ENCODE measurements at places on chromosomes 6 and 20.

GRCh38 chr6:33745548-33745947 is 1.2 kb downstream of the IP6K3 start:
- peak; percentile 51 for DNase-seq

GRCh38 chr6:154388803-154389202 is 32.2 kb upstream of the IPCEF1 start:
- no peak for DNase-seq

- no peak for DNase-seq
Measured at GRCh38 chr6:162679681-162680080, 47.9 kb downstream of the PRKN start.

DNA sequence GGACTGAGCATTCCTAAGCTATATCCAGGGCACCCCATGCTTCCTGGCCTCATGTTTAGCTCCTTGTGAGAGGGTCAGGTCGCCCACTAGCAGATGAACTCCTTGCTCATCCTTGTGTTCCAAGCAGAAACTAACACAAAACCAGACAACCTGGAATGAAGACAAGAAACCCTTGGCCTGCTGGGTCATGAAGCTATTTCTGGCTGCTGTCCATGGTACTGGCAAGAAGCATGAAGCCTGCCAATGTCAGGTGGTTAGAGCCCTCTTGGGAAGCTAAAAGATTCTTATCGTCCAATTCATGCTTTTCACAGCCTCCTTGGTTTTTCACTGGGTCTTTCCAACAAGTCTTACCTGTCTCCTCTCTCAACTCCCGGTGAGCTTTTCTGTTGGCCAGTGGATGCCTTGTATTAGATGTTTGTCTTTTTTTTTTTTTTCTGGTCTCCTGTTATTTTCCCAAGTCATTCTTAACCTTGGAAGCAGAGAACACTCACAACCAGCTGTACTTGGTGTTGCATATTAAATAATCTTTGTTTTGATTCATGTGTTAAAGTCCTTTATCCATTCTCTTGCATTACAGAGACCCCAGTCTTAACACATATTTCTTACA is 180.3 kb downstream of the ANKRD60 start:
- peak; percentile 2 for DNase-seq

GRCh38 chr6:152107973-152108372 is 300.5 kb downstream of the ESR1 start:
- no peak for DNase-seq

- DNase-seq, result no peak
Measured at GRCh38 chr6:70841112-70841511, 115.7 kb downstream of the B3GAT2 start.

- no peak for DNase-seq
Measured at GRCh38 chr20:19231359-19232035, 19.1 kb downstream of the SLC24A3 start.

DNA sequence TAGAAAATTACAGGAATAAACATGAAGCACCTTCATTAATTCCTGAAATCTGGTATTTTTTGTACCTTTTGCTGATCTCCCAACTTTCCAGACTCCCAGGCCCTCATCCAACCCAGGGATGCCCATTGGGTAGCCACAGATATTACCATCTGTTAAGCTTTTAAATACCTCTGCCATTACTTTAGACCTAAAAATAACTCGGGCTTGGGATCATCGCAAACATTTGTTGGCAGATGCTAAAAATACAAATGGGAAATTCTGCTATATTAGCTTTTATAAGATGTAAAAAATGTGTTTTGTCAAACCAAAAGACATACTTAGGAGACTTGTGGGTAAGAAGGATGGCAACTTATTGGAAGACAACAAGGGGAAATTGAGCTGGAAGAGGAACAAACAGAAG is 376.1 kb downstream of the CENPW start:
- DNase-seq, result peak; percentile 26

- no peak for DNase-seq
Measured at GRCh38 chr6:131048933-131049515, 14.0 kb downstream of the EPB41L2 start.

- no peak for DNase-seq
Measured at GRCh38 chr6:20271818-20272217, 59.5 kb upstream of the MBOAT1 start.

GRCh38 chr6:142879527-142879926 is 65.4 kb downstream of the HIVEP2 start:
- DNase-seq, result no peak

GRCh38 chr6:25354078-25354932 is 75.1 kb downstream of the CARMIL1 start:
- DNase-seq, result peak; percentile 39

- no peak for DNase-seq
Measured at GRCh38 chr6:92887871-92888270, 531.5 kb downstream of the EPHA7 start.

DNA sequence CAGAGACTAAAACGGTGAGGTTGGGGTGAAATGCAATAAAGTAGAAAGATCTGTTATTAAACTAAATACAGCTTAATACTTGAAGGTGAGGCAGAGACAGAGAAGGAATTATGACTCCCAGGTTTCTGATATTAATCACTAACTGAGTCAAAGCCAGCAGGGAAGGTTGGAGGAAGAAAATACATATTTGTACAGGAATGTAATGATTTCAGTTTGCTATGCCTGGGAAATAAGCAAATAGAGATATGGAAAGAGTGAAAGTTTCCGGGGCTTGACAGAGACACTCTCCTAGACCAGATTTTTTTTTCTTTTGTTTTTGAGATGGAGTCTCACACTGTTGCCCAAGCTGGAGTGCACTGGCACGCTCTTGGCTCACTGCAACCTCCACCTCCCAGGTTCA is 76.8 kb downstream of the PTPRK start:
- peak; percentile 43 for DNase-seq
